Caudate nucleus (tissue), 63 donors: ENCODE measurements at places on chromosomes 12 and 14.

- no peak for DNase-seq
These were observed 2.7 kb downstream of the ART4 start for GRCh38 chr12:14840616-14841015.

DNA sequence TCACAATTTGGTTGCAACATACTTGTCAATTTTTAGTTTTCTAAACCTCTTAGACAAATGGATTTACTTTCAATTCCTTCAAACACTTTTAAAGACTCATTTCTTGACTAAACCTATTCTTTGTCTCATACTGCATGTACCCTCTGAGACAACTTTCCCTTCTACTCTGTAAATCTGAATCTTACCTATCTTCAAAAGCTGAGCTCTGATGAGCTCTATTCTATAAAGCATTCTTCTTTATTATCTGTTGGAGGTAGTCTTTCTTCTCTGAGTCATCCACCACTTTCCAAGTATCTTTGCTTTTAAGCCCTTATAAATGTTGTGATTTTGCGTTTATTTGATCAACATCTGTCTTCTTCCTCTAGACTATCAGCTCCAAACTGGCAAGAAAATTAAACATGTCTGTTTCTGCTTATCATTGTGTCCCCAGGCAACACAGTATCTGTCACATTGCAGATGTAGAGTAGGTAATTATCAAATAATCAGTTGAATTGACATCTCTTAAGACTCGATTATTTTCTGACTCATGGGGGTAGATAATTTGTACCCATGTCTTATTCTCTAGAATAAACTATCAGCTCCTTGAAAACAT is 265.6 kb upstream of the FAR2 start:
- no peak for DNase-seq

GRCh38 chr14:100158566-100159093 is 815 bp downstream of the DEGS2 start:
- DNase-seq = no peak

- no peak for DNase-seq
These were observed 74.4 kb downstream of the ANKS1B start for GRCh38 chr12:99910342-99910741.

- no peak for DNase-seq
These were observed 58.9 kb upstream of the TMTC2 start for GRCh38 chr12:82627799-82628198.

DNA sequence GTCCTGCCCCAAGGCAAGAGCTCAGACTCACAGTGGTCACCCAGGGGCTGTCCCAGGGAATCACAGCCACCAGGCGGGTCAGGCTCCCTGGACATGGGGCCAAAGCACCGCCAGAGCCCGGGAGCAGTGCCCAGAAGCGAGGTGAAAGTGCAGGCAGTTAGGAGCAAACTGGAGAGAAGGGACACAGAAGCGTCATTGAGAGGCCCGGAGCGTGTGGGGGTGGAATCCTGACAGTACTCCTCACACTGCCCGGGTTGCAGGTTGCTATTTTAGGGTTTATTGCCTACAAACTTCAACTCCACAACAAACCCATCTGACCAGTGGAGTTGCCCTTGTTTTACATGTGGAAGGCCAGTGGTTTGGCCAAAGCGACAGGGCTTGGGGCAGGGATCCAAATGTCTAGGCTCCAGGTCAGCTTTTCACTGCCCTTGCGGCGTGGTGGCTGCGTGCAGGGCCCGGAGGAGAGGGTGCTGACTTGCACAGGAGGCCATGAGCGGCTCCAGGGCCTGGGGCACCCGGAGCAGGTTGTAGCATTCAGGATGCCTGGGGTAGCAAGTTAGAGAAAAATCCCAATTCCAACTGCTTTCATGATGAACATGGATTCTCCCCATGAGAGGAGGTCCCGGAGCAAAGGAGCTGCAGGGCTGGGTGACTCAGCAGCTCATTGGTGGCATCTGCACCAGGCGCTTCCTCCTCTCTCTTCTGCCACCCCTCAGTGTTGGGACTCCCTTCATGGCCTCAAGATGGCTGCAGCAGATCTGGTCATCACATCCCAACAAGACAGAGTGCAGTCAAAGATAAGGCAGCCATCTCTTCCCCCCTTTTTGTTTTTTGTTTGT is 112.3 kb upstream of the NCOR2 start:
- DNase-seq = no peak

DNA sequence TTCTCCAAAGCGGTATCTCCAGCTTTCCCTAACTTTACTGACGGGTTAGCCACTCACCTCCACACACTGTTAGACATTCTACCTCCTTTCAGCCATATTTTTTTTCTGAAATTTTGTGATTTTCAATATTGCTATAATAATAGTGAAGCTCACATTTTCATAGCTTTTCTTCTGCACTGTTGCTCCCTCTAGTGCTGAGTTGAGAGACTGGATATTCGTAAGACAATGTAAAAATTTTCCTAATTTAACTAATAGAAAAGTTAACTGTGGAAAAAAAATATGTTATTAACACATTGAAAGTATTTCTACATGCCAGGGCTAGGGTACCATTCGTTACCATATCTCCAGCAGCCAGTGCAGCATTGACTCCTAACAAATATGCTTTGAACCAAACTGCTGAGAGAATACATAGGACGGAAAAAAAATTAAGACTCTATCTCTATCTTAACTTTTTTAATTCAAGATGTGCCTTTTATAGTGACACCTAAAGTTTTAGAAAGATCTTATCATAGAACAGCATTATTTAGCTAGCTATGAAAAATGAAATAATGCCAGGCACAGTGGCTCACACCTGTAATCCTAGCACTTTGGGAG is 48.7 kb upstream of the ABCC9 start:
- no peak for DNase-seq

DNA sequence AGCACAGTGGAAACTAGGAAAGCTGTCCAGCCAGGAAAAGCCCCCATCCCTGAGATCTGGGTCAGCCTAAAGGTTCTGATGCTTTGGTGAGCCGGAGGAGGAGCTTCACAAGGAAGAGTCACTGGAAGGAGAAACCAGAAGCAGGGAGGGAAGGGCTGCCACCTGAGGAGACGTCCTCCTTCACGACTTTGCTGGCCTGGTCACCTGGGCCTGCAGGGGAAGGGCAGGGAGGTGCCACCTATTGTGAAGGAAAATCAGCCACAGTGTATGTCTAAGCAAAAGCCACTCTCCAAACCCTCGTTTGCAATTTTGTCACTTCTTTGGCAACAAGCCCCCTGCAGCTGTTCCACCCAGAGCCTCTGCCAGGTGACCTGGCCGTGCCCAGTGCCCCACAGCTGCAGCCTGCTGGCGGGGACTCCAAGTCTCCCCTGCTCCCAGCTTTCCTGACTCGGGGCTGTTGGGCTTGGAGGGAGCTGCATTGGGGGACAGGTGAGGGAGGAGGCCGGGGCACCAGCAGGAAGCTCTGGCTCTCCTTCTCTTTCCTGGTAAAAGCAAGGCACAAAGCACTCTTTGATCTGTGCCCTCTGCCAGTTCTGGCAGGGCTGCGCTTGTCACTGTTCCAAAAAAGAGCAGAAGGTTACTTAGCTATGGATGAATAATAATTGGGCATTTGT is 120.9 kb upstream of the BCL2L14 start:
- no peak for DNase-seq

DNA sequence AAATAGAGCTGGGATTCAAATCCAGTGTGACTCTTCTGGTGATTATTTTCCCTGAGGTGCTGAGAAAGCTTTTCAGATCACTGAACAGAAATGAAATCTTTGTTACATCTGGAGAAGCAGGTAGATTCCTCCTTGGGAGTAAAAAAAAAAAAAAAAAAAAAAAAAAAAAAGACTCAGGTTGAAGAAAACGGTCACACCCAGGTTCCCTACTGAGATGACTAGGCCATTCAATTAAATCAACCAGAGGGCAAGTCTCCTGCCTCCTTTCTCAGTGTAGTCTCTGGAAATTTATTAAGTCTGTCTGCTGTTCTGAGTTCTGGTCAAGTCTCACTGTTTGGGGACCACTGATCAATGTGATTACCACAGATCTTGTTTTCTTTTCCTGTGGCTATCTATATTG is 24.0 kb downstream of the ARG2 start:
- no peak for DNase-seq

DNA sequence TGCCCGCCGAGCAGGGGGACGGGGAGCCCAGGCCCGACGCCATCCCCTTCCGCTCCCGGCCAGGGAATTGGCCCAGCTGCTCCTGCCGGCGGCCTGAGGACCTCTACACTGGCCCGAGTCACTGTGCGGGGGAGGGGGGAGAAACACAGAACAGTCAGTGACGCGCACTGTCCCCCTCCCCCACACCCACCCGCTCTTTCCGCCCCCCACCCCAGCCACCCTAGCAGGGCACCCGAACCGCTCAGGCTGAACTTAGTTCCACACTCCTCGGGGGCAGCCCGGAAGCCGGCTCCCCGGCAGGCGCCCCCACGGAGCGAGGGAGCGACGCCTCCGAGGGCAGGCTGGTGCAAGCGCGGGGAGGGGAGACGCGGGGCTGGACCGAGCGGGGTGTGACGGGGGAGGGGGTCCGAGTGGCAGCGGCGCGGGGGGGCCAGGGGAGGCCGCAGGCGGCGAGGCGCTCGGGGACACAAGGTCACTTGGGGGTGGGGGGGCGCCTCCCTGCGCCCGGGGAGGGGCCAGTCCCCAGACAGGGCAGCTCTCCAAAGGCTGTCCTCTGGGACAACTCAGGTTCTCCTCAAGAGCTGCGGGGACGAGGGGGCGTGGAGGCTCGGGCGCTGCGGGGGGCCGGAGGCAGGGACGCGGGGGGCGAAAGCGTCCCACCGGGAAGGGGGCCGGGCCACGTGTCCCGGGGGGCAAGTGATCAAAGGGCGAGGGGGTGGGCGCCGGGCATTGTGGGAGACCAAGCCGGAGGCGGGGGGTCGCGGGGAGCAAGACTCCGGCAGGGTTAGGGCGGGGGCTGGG is 648 bp downstream of the CHD4 start:
- peak; percentile 79 for DNase-seq

DNA sequence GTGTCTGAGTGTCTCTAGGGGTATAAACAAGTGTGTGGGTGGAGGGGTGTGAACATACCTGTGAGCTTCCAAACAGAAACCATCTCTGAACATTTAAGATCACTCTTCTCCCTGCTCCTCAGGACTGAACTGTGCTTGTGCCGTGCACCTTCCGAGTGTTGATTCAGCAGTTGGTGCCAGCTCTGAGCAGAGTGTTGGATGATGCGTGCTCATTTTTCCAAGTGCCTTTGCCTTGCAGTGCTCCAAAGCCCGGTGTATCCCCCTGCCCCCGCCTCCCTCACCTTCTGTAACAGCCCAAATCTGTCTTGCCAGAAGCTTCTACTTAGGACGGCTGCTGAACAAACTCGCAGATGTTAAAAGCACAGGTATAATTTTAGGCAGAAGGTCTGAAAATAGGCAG is 4.4 kb downstream of the WSCD2 start:
- DNase-seq = no peak

- no peak for DNase-seq
These were observed 65.0 kb upstream of the SINHCAF start for GRCh38 chr12:31390991-31391390.

- no peak for DNase-seq
These were observed 127.5 kb upstream of the CCDC175 start for GRCh38 chr14:59704054-59704645.

- no peak for DNase-seq
These were observed 145.7 kb downstream of the GALC start for GRCh38 chr14:87847216-87847755.

DNA sequence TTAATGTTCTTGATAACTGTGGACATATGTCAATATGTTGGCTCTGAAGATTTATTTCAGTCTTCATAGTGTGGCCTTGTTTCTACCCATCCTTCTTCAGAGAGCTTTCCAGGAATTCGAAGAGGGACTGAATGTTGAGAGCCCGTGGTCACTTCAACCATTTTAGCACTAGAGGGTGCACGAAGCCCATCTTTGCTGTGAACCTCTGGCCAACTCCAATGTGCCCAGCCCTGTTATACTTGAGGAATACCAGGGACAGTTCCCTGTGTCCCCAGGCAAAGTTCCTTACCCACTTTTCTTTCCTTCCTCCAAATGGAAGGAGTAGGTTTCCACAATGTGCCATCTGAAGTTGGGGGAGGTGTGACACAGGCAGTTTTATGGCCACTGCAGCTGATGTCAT is 603.5 kb downstream of the RPL10L start:
- no peak for DNase-seq

DNA sequence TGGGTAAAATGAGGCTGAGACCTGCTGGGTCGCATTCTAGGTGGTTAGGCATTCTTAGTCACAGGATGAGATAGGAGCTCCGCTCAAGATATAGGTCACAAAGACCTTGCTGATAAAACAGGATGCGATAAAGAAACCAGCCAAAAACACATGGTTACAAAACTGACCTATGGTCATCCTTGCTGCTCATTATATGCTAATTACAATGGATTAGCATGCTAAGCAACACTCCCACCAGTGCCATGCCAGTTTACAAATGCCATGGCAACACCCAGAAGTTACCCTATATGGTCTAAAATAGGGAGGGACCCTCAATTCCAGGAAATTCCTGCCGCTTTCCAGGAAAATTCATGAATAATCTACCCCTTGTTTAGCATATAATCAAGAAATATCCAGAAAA is 132.4 kb downstream of the BRMS1L start:
- DNase-seq = no peak

- DNase-seq = no peak
These were observed 281.1 kb upstream of the AMIGO2 start for GRCh38 chr12:47360771-47361388.

- no peak for DNase-seq
These were observed 272.7 kb upstream of the DIO3 start for GRCh38 chr14:101288436-101289229.

- no peak for DNase-seq
These were observed 12.5 kb downstream of the GPR68 start for GRCh38 chr14:91232052-91232451.

DNA sequence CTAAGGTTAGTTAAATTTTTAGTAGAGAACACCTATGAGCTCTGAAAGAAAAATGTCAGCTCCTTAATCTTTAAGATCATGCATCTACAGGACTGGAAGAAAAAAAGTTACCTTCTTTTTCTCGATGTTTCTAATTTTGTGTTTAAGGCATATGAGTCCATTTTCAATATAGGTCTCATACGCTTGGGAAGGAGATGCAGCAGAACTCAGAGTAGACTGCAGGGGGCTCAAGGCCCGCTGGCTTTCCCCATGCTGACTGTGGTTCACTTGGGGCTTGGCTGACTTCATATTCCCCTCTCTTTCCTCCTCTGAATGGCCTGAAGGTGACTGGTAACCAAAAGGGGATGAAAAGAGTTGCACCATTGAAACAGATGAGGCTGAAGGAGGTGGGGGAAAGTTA is 1.5 kb downstream of the CAPRIN2 start:
- DNase-seq = no peak

GRCh38 chr12:2696136-2696535 is 98.6 kb upstream of the FKBP4 start:
- DNase-seq = no peak

DNA sequence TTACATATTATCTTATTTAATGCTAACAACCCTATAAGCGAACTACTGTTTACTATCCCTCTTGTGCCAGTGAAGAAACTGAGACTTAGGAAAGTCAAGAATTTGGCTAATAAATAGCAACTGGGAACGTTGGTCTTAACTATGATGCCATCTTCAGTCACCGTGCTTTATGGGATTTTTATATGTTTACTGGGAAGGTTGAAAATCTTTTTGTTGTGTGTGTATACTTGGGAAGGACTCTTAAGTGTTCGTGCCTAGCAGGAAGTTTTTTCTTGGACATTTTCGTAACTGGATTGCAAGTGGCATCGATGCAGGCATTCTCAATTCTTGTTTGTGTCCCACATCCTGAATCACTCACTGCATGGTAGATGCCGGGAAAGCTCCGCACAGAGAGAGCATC is 9.4 kb downstream of the SFSWAP start:
- DNase-seq = no peak

GRCh38 chr12:21826618-21826910 is 52.1 kb upstream of the KCNJ8 start:
- no peak for DNase-seq
